ENCODE measurements at places on chromosomes 2 and 18.

GRCh38 chr18:79915161-79916127 is 36.0 kb downstream of the SLC66A2 start:
- DNase-seq: peak; percentile 32

GRCh38 chr18:44466997-44467396 is 213.7 kb upstream of the SETBP1 start:
- no peak for DNase-seq

DNA sequence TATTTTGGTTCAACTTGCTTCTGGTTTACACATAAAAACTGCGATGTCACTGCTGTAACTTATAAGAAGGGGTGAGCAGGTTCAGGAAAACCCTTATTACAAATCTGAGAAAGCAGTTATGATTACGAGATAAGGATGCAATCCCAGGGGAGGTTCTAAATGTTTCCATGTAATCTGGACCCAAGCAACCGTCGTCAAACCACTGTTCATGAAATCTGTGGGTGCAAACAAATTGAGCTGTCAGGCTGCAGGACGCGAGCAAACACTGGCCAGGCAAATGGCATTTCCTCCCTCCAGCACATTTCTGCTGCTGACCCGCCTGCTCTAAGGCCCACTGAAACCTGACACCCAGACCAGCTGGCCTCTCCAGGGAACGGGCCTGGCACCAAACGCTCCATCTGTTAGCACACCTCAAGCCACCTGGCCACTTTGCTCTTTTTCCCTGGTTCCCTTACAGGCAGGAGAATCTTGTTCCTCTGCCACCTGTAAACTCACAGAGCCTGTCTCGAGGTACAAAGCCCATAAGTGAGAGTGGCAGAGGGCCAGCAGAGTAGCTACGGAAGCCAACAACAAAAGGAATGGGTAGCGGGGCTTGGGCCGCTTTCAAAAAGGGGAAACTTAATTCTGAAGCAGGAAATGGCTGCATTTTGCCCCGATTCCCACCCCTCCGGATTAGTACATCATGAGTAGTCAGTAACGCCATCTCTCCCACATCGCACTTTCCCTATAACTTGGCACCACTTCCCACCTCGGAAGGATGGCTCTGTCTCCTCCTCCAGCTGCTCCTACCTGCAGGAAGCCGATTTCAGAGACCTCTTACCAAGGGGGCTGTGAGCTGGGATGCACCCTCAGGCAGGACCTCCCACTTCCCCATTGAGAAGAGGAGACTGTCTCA is 26.5 kb downstream of the CRACDL start:
- DNase-seq: no peak

DNA sequence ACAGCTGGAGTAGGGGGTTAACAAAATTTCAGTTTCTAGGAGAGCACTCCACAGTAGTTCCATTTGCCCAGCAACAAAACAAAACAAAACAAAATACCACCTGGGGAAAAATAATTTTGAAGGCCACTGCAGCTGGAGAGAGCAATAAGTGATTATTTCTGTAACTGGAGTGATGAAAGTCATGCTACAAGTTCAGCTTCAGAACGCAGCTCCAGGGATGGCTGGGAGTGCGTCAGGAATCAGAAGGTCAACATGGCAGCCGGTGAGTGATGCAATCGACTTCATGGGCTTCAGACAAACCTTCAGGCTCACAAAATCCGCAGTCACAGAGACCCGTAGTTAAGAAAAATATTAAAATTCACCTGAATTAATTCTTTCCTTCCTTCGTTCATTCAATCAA is 41.0 kb downstream of the ABHD3 start:
- DNase-seq: no peak
